ENCODE measurements at places on chromosomes 6 and 20.

GRCh38 chr6:40492187-40492586 is 95.0 kb downstream of the LRFN2 start:
- DNase-seq, result no peak

GRCh38 chr6:3347247-3347646 is 88.5 kb downstream of the PSMG4 start:
- DNase-seq, result no peak

DNA sequence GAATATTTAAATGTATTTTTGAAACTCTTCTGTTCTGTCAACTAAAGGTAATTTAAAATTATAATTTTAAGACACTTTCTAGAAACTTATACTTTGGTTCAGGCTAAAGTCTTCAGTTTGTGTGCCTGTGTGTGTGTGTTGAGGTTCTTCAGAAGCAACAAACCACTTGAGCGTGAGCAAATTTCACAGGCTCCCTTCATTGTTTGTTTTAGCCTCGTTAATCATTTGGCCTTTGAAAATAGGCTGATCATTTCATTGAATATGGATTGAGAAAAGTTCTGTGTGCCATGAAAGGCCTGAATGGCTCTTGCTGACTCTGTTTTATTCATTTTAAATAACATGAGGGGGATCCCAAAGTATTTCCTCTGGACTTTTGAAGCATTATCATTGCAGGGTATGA is 420.1 kb downstream of the CDKAL1 start:
- DNase-seq, result no peak

GRCh38 chr20:47663354-47664067 is 121.8 kb downstream of the SULF2 start:
- DNase-seq, result peak; percentile 78

- DNase-seq, result peak; percentile 69
These were observed 14.0 kb downstream of the IGF2R start for GRCh38 chr6:159982731-159983506.

- DNase-seq, result no peak
These were observed 128.7 kb downstream of the DLL1 start for GRCh38 chr6:170162011-170162774.

DNA sequence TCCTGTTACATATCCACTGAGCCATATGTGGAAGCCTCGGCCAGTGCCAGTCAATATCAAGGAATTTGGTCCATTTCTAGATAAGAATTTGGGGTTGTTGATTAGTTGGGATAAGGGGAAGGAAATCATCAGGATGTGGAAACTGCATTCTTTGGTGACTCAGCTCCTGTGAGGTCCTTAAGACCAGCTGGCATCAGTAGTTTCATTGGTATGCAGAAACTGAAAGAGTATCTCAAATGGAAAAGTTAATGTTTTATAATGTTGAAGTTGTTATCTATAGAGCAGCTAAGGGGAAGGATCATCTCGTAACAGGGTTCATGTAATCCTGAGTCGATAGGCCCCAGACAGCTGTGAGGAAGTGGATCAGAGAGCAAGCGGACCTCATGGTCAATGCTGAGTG is 87.9 kb upstream of the PRND start:
- peak; percentile 94 for DNase-seq

DNA sequence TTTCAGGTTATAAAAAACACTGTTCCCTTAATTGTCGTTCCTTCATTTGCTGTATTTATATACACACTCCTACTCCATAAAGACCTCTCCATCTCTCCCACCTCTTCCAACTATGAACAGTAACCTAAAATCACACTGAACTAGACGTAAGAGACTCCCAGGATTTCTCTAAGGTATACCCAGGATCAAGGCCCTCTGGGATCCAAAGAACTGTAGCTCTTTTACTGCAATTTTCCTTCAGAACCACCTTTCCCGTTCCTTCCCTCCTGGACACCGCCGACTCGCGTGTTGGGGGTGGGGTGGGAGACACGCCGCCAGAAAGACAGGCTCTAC is 680 bp downstream of the LATS1 start:
- DNase-seq, result no peak

GRCh38 chr6:14397518-14397901 is 279.9 kb downstream of the CD83 start:
- no peak for DNase-seq

GRCh38 chr6:38736951-38737350 is 21.8 kb downstream of the DNAH8 start:
- DNase-seq, result no peak

DNA sequence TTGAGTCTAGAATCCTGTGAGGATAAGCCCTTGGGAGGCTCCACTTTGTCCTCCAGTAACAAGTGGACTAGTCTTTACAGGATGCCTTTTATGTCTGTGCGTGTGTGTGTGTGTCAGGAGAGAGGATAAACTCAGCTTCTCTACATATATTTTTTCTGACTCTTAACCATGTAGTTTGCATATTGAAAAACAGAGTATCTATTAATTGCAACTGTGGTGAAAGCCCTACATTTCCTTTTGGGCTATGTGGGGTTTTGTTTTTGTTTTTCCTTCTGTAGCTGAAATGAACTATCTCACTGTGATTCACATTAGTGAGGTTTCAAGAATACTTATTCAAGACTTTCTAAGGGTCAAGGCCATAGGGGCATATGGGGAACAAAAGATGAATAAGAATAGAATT is 17.7 kb downstream of the TPBG start:
- DNase-seq, result no peak

DNA sequence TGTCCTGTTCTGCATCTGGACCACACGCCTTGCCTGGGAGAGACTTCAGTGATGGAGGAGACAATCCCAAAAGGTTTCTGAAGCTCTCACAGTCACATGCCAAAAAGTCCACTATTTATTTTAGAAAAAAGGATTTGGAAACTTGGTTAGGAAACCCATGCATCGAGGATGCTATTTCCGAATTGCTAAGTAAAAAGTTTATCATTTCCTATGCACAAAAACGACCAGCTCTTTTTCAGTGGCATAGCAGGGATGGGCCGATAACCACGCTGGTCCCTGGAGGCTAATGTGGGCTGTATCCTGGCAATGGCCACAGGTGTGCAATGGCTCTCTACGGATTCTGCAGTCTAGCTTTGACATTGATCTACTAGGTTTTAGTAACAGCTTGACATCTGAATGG is 33.9 kb downstream of the RAMACL start:
- DNase-seq, result no peak

- DNase-seq, result no peak
These were observed 30.0 kb upstream of the FBXL4 start for GRCh38 chr6:98977671-98978292.

GRCh38 chr6:3363296-3364025 is 93.4 kb downstream of the SLC22A23 start:
- DNase-seq, result no peak

DNA sequence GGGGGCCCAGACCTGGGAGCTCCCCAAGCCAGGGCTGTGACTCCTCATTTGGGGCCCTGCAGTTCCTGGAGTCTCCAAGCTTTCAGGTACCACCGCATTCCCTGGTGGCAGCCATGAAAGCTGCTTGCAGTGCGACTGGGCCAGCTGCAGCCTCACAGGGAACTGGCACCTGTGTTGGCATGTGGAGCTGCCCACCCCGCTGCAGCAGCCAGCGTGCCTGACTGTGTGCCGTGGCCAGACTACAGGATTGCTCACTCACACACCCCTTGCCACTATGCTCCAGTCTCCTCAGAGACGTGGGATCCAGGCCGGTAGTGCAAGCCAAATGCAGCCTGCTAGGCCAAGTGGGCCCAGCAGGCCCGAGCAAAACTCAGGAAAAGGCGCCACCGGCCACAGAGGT is 450.7 kb downstream of the COL12A1 start:
- DNase-seq, result no peak

DNA sequence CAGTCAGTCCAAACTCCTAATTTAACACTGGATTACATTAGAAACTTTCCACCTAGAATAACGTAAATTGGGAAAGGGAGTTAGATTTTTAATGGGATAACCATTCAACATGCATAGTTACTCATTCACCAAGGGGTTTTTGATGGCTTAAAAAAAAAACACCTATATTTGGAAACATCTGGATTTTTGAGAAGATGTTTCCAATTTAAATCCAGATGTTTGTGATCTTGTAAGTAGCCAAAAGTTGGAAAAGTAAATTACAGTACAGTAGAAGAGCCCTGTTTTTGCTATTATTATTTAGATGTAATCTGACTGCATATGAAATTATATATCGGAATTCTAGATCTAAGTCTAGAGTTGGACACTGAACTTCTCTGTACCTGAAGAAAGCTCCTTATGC is 478.2 kb downstream of the CD83 start:
- no peak for DNase-seq

DNA sequence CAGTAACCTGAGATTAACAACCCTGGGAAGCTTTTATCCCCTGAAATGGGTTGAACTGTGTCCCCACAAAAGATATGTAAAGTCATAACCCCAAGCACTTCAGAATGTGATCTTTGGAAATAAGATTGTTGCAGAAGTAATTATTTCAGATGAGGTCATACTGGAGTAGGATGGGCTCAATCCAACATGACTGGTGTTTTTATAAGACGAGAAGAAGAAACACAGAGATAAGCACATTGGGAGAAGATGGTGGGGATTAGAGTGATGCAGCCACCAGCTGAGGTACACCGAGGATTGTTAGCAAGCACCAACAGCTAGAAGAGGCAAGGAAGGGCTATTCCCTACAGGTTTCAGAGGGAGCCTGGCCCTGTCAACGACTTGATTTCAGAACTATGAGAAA is 12.5 kb upstream of the RNF217 start:
- DNase-seq, result no peak

GRCh38 chr6:36788768-36789167 is 50.5 kb downstream of the CPNE5 start:
- DNase-seq, result peak; percentile 25

Measured in fibroblast of villous mesenchyme (primary cell).